CD8-positive, alpha-beta memory T cell (primary cell): ENCODE measurements at places on chromosomes 11 and 22. TPM values are rescaled to one million over a fixed set of nuclear protein-coding genes. Genes with fewer than 3 reads are reported as not detected.

The LRFN4 gene
- total RNA-seq = 35.5 TPM

DNA sequence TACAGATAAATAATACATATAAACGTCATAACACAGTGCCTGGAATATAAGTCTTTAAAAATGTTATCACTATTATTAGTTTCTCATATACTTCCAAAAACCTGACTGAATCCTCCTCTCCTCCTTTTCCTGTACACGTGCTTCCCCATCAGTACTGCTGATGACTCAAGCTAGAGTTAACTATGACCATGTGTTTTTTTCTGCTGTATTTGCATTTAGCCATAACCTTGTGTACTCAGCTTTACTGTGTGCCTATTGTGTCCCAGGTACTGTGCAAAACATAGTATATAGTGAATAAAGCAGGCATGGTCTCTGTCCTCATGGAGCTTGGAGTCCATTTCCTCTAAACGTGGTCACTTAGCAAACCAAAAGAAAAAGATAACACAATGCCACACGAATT, 56.5 kb upstream of the ARHGAP32 start:
- DNase-seq = no peak

DNA sequence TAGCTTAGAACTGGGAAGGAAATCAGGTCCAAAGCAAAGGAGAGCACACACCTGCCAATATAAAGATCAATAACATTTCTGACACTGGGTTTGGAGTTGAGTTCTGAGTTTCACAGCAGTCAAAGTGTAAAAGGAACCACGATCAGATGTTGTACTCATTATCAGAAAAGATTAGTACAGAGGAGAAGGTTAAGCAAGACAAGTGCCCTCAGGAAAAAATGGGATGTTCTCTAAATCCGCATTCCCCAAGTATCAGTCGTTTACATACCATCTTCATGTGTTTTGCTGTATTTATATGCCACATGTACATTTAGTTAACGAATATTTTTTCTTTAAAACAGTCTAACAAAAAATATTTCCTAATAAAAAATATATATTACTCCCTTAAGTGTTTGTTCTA, 23.0 kb upstream of the RRAS2 start:
- no peak for DNase-seq

GRCh38 chr11:112805658-112806057, 155.6 kb upstream of the NCAM1 start:
- DNase-seq = no peak

- DNase-seq = no peak
Measured at GRCh38 chr11:971731-972365, 46.2 kb downstream of the AP2A2 start.
